ENCODE measurements at places on chromosomes 5 and 9.

DNA sequence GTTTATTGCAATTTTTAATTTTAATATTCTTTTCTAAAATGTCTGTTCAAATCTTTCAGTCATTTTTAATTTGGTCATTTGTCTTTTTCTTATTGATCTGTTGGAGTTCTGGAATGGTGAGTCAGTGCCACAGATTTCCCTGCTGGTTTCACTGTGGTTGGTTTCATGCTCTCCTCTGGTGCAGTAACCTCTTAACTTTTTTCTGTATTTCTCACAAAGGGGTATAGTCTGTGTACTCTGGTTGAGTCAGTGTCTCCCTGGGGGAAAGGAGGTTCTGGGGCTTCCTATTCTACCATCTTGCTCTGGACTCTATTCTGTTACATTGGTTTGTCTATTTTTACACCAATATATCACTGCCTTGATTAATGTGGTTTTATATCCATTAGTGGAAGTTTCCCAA lies 178.8 kb downstream of the CSNK1G3 start:
- peak; percentile 43 for DNase-seq

GRCh38 chr5:132667761-132668705 lies 5.8 kb upstream of the IL4 start:
- no peak for DNase-seq

GRCh38 chr9:69762527-69762926 lies 2.7 kb upstream of the PTAR1 start:
- DNase-seq = no peak

DNA sequence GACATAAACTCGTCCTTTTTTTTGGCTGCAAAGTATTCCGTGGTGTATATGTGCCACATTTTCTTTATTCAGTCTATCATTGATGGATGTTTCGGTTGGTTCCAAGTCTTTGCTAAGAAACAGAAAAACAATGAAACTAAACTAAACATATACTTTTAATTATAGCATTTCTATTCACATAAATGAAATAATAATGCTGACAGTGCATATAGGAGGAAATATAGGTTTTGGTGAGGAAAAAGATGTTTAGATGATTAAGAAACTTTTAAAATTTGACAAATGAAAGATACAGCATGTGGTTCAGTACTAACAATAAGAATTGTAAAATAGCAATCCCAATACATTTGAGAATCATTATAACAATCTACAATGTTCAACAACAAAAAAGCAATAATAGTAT lies 1094.5 kb upstream of the CDH6 start:
- no peak for DNase-seq

GRCh38 chr9:109520475-109521132 lies 22.5 kb upstream of the PTPN3 start:
- DNase-seq = peak; percentile 35

DNA sequence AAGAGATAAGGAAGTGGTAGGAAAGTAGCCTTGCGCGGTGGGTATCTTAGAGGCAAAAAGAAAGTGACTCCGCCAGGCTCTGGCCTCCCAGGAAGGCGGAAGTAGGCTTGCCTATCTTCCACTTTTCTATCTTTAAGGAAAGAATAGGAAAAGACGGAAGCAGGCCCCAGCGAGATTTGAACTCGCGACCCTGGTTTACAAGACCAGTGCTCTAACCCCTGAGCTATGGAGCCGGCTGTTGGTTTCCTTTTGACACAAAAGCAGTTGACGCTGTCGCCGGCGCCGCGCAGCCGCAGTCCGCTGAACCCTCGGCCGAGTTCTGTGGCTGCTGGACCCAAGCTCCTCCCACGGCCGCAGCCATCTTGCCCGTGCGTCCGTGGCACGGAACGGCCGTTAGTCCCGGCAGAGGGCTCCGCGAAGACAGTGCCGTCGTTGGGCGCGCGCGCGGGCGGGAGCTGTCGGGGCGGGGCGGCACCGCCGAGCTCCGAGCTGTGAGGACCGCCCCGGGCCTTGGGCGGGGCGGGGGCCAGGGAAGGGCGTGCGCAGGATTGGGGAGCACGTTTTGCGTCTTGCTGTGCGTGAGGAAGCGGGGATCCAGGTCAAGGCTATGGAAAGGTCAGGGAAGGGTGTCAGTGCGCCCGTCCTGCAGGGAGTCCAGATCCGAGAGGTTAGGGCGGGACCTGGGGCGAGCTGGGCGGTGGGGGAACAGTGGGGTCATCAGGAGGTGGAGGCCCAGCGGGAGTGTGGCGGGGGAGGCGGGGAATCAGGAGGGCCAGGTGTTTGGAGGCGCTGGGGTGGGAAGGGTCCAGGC lies 13.3 kb downstream of the TRIM7 start:
- DNase-seq = peak; percentile 83

GRCh38 chr5:176789873-176790615 lies 20.3 kb upstream of the UNC5A start:
- no peak for DNase-seq

DNA sequence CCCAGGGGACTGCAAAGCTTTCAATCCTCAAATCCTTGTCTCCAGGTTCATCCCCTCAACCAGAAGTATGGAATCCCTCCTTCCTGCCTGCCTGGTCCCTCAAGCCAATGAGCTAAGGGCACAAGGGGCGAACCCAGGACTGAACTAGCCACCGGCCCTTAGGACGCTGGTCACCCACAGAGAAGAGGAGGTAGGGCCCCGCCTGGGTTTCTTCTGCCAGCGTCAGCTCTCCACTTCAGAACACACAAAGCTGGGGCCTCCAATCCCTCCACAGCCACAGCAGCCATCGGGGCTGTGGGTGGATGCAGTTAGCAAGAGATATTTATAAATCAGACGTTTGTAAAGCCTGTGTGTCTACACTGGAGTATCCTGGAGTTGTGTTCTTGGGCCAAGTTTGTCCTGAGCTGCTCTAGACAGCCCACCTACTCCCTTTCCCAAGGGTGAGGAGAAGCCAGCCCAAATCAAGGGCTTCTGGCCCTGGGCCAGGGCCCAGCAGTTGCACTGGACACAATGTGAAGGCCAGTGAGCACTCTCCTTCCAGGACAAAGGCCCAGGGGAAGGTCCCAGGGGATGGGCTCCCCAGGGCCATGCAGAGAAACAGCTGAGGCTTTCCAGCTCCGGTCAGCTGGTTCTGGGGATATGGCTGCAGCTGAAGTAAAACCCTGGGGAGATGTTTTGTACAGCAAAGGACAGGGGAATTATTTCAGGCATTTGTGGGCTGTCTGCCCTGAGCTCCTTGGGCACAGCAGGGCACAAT lies 18.9 kb downstream of the AMBP start:
- DNase-seq = no peak

DNA sequence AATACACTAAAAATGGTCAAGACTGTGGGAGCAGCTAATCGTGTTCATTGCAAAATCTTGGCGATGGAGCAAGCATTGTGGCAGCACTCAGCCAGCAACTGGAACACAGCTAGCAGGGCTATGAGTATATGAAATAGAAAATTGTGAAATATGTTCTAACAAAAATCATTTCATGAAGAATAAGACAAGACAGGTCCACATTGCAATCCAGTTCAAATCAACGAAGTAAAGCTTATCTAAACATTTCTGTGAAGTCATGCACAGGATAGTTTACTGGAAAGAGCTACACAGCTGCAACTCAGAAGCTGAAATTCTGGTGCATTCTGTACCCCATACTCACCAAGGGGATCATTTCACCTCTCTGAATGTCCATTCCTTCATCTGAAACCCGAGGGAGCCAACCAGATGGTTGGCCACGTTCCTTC lies 5.3 kb upstream of the NFIL3 start:
- no peak for DNase-seq

GRCh38 chr5:157497875-157498611 lies 38.0 kb downstream of the NIPAL4 start:
- no peak for DNase-seq

DNA sequence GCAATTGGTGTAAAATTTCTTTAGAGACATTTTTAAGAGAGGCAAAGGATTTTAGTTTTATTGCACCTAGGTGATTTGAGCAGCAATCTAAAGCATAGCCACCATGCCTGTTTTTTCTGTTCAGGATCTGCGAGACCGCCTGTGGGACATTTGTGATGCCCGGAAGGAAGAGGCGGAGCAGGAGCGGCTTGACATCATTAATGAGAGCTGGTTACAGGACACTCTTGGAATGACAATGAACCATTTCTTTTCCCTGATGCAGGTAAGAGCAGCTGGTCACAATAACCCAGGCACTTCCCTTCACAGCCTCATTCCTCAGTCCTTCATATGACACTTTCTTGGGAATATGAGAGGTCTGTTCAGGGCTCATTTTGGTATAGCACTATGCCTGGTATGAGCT lies 103.2 kb upstream of the IL7R start:
- DNase-seq = no peak

DNA sequence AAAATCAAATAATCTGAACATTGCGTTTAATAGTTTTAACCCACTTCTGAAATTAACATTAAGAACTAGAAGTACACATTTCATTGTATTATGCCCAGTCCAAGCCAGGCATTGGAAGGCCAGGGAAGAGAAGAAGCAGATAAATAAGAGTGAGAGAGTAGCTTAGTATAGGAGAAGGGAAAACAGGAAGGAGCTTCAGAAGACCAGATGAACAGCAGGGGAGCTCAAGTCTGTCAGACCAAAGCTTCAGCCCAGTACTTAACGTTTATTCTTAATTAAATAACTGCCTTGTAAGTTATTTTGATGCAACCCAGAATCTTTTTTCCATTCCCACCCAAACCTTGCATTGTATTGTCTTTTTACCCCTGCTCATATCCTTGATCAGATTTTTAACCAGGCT lies 11.5 kb upstream of the FAM120AOS start:
- no peak for DNase-seq

DNA sequence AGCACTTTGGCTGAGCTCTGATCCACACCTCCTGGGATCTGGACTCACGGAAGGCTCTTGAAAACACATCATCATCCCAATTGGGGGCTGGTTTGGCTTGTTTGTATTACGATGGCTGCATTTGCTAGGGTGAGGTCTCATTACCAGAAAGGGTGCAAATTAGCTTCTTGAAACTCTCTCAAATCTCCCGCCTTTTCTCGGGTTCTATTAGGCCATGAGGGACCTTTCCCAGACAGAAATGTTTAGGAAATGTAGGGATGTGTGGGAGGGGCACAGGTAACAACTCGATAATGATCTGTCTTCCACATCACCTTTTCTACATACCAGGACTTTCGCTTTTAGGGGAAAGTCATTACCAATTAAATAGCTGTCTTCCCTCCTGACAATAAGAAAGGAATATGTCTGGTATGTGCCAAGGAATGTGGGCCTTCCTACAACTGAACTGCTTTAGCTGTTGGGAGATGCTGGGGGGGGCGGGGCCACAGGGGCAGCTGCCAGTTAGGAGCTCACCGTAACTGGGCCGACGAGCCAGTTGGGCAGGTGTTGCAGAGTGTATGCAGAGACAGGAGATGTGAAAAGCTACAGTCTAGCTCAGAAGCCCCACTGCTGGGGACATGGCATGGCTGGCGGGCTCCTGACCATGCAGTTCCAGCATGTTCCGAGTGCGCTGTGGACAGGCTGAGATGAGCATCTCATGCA lies 71.2 kb downstream of the AK8 start:
- DNase-seq = peak; percentile 4

GRCh38 chr9:69045821-69046220 lies 10.3 kb downstream of the FXN start:
- no peak for DNase-seq

DNA sequence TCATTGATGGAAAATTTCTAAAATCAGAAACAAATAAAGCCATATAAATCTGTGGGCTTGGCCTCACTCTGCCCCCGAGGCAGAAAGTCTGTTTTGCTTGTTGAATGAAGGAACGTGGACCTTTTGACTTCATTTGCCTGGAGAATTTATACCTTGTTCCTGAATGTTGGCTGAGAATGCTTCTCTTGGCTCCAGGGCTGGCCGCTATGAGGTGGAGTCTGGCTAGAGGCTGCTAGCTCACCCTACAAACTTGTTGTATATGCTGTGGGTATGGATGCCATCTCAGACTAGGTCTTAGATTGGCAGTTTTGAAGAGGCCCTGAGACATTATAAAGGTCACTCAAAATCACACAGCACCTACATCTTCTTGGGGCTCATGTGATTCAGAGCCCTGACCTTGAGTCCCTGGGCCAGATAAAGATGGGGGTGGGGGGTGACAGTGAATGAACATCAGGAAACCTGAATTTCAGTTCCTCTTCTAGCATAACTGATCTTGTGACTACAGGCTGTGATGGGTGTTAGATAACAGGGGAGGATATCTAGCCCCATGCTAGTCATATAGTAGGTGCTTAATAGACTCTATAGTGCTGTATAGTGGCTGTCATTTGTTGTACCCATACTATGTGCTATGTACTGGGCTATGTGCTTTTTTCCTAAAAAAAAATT lies 2.8 kb downstream of the GM2A start:
- DNase-seq = no peak

DNA sequence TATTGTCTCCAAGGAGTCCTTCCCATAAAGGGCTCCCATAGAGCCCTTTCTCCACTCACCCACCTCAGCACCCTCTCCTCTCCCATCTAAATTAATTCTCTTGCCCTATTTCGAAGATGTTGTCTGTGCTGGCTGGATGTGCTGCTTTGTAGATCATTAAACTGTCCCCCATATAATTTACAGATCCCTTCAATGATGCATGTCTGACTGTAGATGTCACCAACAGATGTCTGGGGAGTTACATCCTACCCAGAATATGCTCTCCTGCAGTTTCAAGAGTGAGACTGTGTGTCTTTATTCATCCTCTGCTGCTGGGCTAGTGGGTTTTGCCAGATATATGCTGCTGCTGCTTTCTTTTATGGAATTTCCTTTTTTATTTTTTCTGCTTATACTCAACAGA lies 351.2 kb downstream of the MLLT3 start:
- DNase-seq = no peak

DNA sequence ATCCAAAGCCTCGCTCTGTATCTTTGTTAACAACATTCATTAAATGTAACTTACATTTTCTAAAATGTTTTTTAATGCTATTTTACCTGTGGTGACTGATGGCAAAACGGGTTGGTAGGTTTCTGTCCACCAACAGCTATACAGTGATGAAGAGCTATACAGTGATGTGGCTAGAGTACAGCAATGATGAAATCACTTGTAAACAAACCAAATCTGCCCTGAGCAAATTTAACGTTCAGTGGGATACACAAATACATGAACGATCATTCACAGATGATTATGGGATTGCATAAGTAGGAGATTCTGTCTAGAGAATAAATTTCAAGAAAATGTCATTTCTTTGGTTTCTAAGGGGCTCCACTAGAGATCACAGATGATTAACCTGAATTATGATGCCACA lies 132.7 kb downstream of the MPDZ start:
- DNase-seq = no peak

DNA sequence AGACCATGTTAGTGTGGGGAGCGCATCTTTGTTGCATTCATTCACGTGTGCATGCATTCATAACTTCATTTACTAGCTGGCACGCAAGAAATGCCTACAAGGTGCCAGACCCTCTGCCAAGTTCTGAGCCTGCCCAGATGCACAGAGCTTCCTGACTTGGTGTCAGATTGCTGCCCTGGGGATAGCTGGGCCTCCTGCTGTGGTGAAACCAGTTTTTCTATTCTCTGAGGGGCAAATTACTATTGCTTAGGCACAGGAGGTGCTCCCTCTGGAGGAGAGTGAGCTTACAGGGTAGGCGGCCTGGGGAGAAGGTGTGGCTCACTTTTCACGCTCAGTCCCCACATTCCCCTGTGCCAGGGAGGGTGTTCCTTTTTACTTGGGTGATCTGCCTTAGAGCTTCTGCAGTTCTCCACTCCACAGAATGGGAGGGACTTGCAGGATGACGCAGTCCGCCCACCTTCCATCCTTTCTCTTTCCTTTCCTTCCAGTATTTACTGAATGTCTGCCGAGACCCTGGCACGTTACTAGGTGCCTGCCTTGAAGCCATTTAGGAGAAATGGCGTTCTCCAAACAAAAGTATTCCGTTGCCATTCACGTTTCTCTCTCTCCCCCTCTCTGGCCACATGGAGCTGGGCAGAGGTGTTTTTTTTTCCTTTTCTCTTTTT lies 27.9 kb upstream of the CTNNA1 start:
- peak; percentile 65 for DNase-seq

GRCh38 chr5:40494631-40495236 lies 185.0 kb upstream of the PTGER4 start:
- DNase-seq = no peak

Measured in astrocyte (in vitro differentiated cells and primary cell).